Stromal cell of bone marrow (primary cell): ENCODE measurements at places on chromosomes 3 and 15.

- no peak for DNase-seq
These were observed 97.4 kb downstream of the LRRK1 start for GRCh38 chr15:101016581-101016980.

GRCh38 chr15:67850994-67851571 is 11.2 kb upstream of the RNU6-1 start:
- DNase-seq = no peak

DNA sequence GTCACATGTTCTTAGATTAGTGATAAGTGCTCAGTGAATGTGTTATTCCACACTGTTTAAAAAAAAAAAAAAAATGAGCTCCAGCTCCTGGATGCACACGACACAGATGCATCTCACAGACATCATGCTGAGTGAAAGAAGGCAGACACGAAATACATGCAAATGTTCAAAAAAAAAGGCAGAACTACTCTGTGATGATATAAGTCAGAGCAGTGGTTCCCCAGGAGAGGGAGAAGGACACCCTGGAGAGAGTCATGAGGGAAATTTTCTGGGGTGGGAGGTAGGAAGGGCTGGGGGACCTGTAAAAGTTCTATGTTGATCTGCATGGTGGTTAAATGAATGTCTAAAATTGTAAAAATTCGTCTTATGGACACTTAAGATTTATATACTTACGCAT is 4.3 kb downstream of the CSRNP1 start:
- DNase-seq = no peak

- DNase-seq = no peak
These were observed 31.0 kb downstream of the EPHB3 start for GRCh38 chr3:184592371-184593219.

- DNase-seq = no peak
These were observed 18.4 kb upstream of the BUB1B start for GRCh38 chr15:40142428-40142827.

DNA sequence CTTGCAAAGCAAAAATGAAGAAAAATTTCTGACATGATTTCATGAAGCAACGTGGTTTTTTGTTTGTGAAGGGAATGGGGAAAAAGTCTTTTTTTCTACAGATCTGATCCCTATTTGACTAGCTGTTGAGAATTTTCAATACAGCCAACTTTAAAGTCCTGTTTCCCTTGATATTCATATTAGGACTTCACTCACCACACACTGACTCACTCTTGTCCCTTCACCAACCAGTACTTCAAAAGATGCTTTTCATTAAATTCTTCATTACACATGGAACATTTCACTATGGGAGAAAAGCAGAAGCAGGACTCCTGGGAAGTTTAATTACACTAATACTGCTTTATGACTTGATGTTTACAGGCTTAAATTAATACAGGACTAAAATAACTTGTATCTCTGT is 16.6 kb downstream of the TRANK1 start:
- no peak for DNase-seq

- DNase-seq = no peak
These were observed 30.2 kb downstream of the EIF4E3 start for GRCh38 chr3:71695000-71695482.

GRCh38 chr3:128473180-128473519 is 6.5 kb upstream of the DNAJB8 start:
- no peak for DNase-seq

DNA sequence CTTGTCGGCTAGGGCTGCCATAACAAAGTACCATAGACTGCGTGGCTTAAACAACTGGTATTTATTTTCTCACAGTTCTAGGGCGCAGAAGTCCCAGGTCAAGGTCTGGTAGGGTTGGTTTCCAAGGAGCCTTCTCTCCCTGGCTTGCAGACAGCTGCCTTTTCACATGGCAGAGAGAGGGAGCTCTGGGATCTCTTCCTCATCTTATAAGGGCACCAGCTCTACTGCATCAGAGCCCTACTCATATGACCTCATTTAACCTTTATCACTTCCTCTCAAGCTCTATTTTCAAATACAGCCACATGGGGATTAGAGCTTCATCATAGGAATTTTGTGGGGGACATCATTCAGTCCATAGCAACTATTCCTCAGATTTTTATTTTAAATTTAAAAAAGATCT is 17.6 kb upstream of the PAQR9 start:
- no peak for DNase-seq

DNA sequence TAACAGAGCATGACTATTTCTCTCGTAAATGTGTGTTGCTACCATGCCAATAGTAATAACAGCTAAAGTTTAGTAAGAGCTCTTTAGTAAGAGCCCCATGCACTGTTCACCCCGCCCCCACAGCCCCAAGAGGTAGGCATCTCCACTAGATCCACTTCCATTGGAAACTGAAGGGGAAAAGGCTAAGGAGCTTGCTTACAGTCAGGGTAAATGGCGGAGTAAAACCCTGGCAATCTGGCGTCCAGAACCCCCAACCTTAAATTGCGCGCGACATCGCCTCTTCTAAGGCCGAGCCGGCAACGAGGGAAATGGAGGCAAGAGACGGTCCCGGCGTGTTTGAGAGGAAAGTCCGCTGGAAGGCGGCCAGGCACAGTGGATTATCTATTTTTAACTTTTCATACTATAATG is 654 bp upstream of the C3orf38 start:
- peak; percentile 24 for DNase-seq

DNA sequence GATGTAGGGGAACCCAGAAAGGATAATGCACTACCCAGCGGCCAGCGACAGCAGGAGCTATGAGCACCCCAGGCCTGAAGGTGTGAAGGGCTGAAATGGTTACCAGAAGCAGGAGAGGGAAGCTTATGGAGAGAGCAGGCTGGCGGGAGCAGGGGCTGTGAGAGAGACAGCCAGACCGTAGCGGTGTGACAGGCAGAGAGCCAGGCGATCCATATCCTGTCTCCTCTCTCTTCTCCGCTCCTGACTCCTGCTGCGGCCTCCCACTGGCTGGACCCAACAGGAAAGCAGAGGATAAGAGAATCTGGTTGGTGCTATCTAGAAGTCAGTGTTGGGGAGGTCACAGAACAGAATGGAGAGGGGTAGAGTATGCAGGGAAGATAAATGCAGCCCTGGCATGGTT is 49.9 kb downstream of the BTD start:
- DNase-seq = no peak

GRCh38 chr3:135930255-135930654 is 35.3 kb upstream of the PPP2R3A start:
- DNase-seq = no peak

- DNase-seq = no peak
These were observed 23.0 kb downstream of the CMTM7 start for GRCh38 chr3:32414522-32415202.

GRCh38 chr3:141477224-141477623 is 9.6 kb upstream of the RASA2 start:
- DNase-seq = peak; percentile 33

- DNase-seq = no peak
These were observed 1.8 kb downstream of the ANP32A start for GRCh38 chr15:68818769-68819494.

- no peak for DNase-seq
These were observed 10.6 kb upstream of the ETV5 start for GRCh38 chr3:186119499-186119898.

DNA sequence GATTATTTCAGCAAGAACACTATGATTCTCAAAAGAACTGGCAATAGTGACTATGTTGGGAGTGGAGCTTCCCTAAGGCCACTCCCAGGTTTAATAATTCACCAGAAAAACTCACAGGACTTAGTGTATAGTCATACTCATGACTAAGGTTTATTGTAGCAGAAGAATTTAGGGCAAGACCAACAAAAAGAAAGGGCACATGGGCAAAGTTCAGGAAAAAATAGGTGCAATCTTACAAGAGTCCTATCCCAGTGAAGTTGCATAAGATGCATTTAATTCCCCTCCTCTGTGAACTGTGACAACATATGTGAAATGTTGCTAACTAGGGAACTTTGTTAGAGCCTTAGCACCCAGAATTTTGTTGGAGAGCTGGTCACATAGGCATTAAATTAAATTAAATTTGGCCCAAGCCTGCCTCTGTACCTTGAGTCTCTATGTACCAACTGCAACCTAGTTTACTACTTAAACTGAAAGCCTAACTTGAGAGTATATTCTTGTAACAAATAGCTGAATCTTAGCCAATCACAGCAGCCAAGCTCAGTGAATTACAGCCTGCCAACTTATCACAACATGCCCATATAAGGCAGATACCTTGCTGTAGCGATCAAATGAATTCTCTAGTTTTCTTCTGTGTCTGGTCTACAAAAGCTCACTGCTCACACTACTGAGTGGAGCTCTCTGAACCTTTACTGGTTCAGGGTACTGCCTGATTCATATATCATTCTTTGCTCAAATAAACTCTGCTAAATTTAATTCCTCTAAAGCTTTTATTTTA is 386.2 kb upstream of the ARHGEF26 start:
- peak; percentile 22 for DNase-seq

- no peak for DNase-seq
These were observed 293.3 kb upstream of the THBS1 start for GRCh38 chr15:39287322-39288195.

DNA sequence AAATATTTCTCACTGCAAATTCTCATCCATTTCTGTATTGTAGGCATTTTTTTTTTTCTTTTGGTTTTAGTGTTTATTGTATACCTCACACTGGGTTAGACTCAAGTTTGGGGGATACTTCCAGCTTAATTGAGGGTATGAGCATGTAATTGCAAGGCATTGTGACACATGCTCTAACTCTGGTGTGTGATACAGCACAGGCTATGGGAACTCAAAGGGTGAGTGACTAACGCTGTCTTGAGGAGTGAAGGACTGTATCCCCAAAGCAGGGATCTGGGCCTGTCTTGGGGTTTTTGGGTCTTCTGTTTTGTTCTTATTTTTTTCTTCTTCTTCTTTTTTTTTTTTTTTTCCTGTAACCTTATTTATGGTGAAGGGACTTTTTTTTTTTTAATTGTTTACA is 26.9 kb downstream of the MAP2K1 start:
- DNase-seq = no peak

GRCh38 chr15:37619358-37620042 is 314.9 kb upstream of the TMCO5A start:
- DNase-seq = no peak

DNA sequence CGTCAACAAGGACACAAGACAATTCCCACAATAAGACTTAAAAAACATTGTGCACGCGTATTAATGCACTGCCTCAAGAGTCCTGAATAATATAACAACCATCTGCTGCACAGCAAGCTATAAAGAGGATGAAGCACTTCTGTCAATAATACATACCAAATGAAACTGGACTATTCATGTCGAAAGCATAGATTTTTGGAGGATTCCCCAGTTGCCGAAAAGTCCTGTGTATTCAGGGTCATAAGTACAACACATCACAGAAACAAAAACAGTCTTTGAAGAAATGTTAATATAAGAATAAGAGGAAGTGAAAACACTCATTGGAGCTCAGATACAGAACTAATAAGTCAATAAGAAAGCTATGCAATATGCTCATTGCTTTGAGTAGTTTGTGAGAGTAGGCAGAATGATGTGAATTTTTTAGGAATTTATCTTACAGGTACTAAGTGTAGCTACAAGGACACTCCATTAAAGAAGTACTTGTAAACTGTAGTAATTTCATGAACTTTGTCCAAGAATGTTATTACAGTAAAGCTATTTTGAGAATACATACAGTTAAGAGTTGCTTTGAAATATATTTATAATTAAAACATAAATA is 31.6 kb downstream of the CBLB start:
- no peak for DNase-seq

GRCh38 chr3:169509359-169509758 is 154.2 kb downstream of the MECOM start:
- DNase-seq = no peak

DNA sequence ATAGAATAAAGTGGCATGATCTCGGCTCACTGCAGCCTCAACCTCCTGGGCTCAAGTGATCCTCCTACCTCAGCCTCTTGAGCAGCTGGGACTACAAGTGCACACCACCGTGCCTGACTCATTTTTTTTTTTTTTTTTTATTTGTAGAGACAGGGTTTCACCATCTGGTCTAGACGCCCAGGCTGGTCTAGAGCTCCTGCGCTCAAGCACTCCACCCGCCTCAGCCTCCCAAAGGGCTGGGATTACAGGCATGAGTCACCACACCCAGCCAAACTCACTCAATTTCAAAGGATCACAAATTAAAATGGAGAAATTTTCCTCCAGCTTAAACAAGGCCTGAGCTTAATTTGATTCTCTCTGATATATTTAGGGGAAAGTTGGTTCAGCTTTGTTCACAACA is 27.3 kb upstream of the NMB start:
- peak; percentile 87 for DNase-seq

DNA sequence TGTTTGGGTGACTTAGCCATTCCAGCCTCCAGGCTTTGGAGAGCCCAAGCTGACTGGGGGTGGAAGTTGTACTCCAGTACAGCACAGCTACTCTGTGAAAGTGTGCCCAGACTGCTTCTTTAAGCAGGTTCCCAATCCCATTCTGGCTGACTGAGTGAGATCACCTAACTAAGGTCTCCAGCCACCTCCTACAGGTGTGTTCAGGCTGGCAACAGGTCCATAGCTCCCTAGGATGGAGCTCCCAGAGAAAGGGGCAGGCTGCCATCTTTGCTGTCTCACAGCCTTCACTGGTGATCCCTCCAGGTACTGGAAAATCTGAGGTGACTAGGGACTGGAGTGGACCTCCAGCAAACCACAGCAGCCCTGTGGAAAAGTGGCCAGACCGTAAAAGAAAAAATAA is 445.3 kb upstream of the KCNMB2 start:
- DNase-seq = no peak

DNA sequence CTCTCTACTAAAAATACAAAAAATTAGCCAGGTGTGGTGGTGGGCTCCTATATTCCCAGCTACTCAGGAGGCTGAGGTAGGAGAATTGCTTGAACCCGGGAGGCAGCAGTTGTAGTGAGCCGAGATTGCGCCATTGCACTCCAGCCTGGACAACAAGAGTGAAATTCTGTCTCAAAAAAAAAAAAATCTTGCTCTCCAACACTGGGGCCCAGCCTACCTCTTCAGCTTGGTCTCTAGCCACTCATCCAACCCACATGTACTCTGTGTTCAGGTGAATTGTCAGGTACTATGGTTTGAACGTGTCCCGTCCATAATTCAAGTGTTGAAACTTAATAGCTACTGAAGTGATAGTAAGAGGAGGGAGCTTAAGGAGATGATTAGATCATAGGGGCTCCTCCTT is 22.4 kb upstream of the RAB7A start:
- DNase-seq = no peak

DNA sequence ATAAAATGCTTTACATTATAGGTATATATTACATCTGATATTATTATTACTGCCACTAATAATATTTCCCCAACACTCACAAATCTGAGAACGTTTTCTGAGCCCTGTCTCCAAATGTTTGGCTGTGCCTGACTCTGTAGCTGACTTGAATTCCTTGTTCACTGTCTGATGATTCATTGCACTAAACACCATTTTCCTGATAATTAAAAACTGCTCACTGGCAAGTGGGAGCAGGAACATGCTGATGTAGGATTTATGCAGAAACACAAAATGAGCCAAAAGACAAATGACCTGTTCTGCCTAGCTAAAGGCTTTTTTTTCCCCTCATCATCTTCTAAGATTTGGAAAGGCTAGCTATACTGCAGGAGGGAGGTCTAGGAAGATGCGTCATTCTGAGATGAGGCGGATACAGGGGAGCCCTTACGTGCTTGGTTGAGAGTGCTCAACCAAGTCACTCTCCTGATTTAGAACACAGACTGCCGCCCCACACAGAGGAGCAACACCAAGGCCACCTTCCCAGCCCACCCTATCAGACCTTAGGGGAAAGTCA is 380.7 kb downstream of the EPHB1 start:
- DNase-seq = no peak
